ENCODE measurements at places on chromosomes 7 and 10.

- peak; percentile 71 for DNase-seq
These were observed 498 bp downstream of the RHOBTB1 start for GRCh38 chr10:60943316-60944057.

- no peak for DNase-seq
These were observed 11.7 kb upstream of the MKI67 start for GRCh38 chr10:128137877-128138276.

- no peak for DNase-seq
These were observed 34.6 kb downstream of the RHEB start for GRCh38 chr7:151484971-151485707.

GRCh38 chr10:14508725-14509124 is 178.0 kb upstream of the FRMD4A start:
- DNase-seq = no peak

DNA sequence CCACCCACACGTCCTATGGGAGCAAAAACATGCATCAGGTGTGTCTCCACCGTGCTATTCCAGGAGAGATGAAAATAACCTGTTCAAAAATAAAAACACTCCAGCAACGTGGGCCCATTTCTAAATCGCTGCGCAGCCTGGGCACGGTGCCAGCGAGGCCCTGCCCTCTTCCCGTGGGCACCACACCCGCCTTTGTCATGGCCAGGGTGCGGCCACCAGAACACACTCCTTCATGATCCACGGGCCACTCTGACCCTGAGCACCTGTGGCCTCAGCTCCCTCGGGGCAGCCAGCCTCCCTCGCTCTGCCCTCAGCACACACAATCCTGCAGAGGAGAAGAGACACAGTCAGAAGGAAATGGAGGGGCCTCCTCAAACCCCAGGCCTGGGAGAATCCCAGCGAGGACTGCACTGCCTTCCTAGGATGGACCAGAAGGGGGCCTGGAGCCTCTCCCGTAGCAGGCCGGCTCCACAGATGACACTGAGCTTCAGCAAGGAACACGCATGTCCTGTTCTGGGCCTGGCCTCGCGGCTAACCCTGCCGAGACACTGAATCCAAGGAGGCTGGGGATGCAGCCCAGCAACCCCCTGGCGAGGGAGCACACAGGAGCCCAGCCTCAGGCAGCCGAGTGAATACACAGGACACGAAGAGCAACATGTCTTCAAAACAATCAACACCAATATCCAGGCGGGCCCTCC is 169.0 kb downstream of the MAD1L1 start:
- no peak for DNase-seq

DNA sequence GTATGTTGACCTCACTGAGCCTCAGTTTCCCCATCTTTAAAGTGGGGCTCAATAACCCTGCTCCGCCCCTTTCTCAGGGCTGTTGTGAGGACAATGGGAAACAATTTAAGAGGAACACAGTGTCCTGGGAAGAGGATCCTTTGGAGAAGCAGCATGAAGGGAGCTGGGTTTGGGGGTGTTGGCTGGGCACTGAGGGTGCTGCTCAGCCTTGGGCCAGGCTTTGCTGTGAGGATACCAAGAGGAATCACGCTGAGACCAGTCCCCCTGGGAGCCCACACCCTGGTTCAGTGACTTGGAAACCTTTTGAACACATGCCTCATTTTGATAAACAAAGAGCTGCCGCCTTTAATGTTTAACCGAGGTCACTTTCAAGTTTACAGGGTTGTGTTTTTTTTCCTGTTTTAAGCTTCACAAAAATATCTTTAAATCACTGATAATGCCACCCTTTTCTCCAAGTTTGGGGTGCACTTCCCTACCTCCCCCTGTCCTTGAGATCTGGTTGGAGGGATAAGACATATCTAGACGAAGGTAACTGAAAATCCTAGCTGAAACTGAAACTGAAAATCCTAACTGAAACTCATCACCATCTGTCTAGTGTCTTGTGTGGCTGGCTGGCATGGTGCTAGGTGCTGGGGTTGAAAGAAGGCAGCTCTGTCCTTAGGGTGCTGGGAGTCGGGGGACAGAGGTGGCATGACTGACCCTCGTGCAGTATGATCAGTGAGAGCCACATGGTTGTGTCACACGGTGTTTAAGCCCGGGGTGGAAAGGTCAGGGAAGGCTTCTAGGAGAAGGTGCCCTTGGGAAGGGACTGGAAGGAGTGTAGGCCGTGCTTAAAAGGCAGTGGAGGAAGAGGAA is 27.7 kb downstream of the ZNF775 start:
- DNase-seq = no peak

DNA sequence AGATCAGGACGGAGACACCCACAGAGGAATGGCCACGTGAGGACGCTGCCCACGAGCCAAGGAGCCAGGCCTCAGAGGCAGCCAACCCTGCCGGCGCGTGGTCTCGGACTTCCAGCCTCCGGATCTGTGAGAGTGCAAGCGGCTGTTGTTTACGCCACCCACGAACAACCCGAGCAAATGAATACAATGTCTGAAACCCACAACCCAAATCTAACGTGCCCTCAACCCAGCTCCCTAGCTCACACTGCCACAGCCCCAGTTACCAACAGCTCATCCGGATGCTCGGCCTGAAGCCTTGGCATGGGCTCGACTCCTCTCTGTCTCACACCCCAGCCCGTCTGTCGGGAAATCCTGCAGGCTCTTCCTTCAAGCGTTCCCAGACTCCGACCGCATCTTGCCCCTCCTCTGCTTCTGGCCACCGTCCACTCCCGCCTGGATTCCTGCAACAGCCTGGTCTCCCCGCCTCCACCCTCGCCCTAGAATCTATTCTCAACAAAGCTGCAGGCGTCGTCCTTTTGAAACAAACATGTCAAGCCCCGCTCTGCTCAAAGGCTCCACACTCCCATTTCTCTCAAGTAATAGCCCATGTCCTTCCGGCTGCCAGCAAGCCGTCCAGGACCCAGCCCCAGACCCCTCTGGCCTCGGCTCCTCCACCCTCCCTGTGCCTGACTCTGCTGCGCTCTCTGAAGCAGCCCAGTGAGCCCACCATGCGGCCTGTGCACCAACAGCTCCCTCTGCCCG is 35.3 kb downstream of the STK32C start:
- DNase-seq = no peak

DNA sequence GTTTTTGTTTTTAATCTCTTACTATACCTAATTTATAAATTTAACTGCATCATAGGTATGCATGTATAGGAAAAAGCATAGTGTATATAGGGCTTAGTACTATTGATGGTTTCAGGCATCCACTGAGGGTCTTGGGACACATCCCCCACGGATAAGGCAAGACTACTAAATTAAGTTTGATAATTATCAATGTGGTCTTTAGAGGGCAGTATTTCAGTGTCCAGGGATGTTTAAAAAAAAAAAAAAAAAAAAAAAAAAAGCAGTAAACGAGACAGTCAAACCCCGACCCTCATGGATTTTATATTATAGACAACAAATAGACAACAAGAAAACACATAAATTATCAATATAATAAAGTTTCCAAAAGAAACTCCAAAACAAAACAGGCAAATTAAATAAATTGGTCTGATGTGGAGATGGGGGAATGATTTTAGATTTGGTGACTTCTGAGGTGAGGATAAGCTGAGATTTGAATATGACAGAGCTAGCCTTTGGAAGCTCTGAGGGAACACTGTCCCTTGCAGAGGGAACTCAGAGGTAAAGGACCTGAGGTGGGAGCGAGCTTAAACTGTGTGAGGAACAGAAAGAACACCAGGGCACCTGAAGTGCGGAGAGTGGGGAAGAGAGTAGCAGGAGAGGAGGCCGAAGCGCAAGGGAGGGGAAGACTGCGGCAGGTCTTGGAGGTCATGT is 14.8 kb downstream of the ACSM6 start:
- DNase-seq = no peak

GRCh38 chr7:26340476-26341018 is 48.9 kb downstream of the SNX10 start:
- DNase-seq = no peak

DNA sequence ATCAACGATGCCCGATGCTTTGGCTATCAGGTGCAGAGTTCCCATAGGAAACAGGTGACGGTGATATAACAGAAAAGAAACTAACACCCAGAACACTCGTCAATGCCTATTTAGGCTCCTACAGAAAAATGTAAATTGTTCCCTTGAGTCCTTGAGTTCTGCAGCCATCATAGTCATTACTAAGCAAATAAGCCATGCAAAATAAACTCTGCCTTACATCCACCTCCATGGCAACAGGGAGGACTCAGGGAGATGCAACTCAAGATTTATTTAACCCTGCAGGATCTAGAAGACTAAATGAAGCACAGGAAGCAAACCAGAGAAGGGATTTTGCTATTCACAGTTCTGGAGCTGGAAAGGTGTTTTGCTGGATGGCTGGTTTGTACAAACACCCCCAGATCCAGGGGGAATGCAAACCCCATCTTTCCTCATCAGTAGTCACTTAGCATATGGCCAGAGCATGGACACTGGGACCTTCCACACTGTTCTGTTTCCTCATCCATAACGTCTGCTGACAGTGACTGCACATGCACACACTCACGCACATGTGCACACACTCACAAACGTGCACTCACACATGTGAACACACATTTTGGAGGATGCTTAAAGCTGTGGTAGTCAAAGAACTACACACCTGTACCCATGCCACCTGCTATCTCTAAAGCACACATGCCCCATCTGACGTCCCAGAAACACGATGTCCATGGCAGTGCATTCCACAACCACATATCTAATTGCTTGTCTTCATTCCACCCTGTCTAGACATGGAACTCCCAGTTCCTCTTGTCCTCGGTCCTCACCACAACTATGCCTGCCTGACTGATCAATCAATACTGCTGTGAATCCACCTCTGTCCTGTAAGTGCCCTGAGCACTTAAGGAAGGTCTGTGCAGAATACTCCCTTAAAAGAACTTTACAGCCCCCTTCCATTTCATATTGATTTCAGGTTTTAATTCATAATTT is 178.2 kb downstream of the COBL start:
- DNase-seq = no peak

GRCh38 chr10:90319188-90319914 is 538.5 kb downstream of the HTR7 start:
- no peak for DNase-seq

- no peak for DNase-seq
These were observed 32.9 kb downstream of the WIPI2 start for GRCh38 chr7:5222841-5223411.

- no peak for DNase-seq
These were observed 28.0 kb upstream of the NDST2 start for GRCh38 chr10:73839276-73839966.

DNA sequence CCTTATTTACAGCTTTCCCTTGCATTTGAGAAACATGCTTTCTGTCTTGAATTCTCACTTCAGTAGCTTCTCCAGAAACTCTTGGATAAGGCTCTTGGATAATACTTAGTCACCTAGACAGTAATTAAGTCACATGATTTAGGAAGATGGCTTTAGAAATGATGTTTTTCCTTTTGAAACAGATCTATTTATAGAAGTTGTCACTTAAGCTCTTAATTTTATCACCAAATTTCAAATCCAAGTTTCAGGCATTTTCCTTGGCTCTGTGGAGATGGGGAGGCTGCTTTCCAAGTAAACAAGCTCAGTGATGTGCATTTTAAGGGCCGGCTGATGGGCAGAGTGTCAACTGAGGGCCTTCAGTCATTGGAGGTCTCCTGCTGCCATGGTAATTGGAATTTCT is 130.3 kb downstream of the SRI start:
- DNase-seq = no peak

GRCh38 chr7:36264123-36264801 is 111.2 kb downstream of the EEPD1 start:
- DNase-seq = no peak

GRCh38 chr7:44782460-44782859 is 14.0 kb upstream of the PPIA start:
- no peak for DNase-seq

- no peak for DNase-seq
These were observed 14.0 kb downstream of the ZCCHC24 start for GRCh38 chr10:79431428-79431827.

- no peak for DNase-seq
These were observed 32.3 kb downstream of the CHAT start for GRCh38 chr10:49645871-49646870.

- DNase-seq = peak; percentile 21
These were observed 261.5 kb downstream of the CDK14 start for GRCh38 chr7:90857603-90858002.

DNA sequence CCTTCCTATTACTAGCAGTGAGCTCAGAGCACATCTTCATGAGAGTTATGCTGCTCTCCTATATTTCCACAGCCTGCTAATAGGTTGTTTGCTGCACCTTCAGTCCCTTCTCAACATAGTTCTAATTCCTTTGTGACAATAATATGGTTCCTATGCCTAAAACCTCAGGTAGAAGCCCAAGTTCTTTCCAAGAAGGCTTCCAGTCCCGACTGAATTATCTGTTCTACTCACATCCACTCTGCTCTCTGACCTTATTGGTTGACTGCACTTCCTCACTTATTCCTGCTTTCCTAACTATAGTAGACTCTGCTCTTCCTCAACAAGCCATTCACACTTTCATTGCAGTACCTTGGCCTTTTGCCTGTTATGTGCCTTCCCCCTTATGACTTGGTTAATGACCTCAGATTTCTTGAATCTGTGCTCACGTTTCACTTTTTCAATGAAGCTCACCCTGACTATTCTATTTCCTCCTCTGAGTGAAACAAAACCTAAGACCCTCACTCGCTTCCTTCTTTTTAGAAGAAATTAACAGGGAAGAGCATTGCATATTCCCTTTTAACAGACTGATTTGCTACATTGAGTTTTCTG is 132.7 kb downstream of the MDFIC start:
- DNase-seq = no peak

GRCh38 chr7:31893365-31893764 is 176.8 kb downstream of the PDE1C start:
- DNase-seq = no peak

- DNase-seq = no peak
These were observed 22.4 kb upstream of the DRGX start for GRCh38 chr10:49418328-49418727.

DNA sequence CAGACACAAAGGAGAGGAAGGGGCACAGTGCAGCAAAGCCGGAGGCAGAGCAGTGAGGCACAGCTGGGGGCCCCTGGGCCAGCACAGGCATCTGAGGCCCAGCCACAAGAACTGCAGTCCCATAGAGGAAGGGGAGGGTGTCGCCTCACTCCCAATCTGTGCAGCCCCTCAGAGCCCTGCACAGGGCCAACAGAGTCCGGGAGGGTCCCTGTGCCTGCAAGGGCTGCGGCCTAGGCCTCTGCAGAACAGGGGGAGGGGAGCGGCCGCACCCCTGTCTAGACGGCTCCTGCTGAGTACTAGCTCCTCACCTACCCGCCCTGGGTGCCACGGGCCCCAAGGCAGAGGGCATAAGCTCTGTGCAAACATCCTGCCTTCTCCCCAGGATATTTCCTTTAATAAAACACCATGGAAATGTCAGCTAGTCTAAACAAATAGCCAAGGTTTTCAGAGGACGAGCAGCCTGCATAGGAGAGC is 32.4 kb upstream of the RET start:
- no peak for DNase-seq

- no peak for DNase-seq
These were observed 317.4 kb upstream of the SP8 start for GRCh38 chr7:21104124-21104500.

- no peak for DNase-seq
These were observed 77.0 kb upstream of the EEPD1 start for GRCh38 chr7:36076074-36076473.

Data from heart right ventricle (tissue), 16 donors.